ENCODE measurements at places on chromosomes 12 and 14.

DNA sequence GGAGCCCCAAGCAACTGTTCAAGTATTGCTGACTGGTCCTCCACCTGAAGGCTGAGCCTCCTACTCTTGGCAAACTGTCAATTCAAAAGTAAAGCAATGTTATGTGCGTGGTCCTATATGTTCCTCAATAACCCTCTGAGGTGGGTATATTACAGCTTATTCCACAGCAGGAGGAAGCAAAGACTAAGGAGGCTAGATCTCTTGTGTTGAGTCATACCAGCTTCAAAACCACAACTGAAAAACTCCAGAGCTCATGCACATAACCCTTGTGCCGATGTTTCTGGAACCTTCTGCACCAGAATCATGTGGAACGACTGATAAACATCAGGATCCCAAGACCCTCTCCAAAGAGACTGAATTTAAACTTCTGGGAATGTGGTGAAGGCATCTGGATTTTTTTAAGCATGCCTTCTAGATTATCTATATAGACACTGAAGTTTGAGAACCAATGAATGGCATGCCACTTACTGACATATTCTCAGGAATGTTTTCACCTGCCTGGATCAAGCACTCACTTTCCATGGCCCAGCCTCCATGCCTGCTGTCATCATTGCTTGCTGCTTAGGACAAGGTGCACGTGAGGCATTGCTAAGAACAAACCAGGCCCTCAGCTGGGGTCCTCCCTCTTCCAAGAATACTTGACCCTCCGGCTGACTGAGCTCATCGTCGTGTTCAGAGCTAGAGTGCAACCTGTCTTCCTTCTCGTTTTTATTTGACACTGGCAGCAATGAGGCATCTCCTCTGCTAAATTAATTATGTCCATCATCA is 194.7 kb downstream of the BCL11B start:
- no peaks in the 10 kb centered on the region for H3K36me3 ChIP-seq
- H3K27me3 ChIP-seq, result no peaks in the 10 kb centered on the region
- H3K27ac ChIP-seq, result no peak overlapping the region
- H3K4me1 ChIP-seq, result no peaks in the 10 kb centered on the region
- no peak overlapping the region for H3K4me3 ChIP-seq

DNA sequence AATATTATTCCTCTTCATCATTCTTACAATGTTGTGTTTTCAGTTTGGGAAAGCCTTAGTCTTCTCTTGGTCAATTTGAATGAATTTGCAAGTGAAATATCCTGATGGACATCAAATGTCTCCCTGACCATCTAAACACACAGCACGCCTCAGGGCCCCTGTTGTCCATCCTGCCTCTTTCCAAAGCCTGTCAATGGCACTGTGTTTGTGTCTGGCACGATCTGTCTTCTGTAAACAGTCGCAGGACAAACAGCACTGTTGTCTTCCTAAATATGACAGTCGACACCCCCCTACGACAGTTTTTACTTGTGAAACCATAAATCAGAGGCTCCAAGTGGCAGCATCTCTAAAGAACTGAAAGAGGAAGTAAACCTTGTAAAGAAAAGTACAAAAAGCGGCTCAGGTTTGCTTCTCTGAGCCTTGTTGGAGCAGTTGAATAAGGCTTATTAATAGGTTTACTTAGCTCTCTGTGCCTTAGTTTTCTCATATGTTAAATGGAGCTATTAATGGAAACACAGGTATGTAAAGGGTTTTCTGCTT is 285.8 kb downstream of the NRXN3 start:
- H3K36me3 ChIP-seq, result no peaks in the 10 kb centered on the region
- no peaks in the 10 kb centered on the region for H3K4me1 ChIP-seq
- H3K27ac ChIP-seq, result no peak overlapping the region
- DNase-seq, result no peak
- no peak overlapping the region for H3K4me3 ChIP-seq
- H3K27me3 ChIP-seq, result no peaks in the 10 kb centered on the region

DNA sequence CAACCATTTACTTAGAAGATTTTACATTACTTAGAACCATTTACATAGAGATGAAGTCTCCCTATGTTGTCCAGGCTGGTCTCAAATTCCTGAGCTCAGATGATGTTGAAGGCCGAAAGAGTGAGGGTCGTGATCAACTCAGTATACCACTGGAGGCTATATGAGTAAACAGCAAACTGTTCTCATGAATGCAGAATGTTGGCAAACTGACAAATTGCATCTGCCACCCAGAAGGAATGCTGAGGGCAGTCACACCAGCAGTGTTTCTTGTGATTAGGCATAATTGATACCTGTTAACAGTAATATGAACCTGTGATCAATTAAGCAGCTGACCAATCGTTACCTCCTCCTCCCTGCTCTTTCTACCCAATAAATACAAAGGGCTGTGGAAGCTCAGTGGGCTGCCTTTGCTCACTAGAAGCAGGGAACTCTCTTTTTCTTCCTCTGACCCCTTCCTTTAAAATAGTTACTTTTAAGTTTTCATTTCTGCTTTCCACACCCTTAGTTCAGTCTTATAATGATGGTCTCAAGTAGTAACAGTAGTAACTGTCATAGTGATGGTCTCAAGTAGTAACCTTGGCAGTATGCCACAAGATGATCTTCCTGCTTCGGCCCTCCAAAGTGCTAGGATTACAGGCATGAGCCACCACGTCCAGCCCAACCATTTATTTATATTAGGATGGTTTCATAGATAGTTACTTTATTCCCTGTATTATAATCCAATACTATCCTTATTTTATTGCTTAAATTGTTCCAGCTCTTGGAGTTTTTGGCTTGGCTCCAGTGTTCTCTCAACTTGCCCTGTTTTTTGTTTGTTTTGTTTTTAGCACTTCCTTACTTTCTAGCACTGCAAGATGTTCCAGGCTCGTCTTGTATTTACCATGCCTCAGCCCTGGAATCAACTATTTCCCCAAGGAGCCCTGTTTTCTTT is 25.8 kb downstream of the LIMA1 start:
- no peak overlapping the region for H3K4me3 ChIP-seq
- H3K27me3 ChIP-seq, result no peaks in the 10 kb centered on the region
- peak overlapping the region; percentile 50 for H3K27ac ChIP-seq
- DNase-seq, result no peak
- peaks cover 7% of the 10 kb centered on the region for H3K4me1 ChIP-seq
- H3K36me3 ChIP-seq, result no peaks in the 10 kb centered on the region

GRCh38 chr14:93537951-93538350 is 107.2 kb downstream of the UNC79 start:
- no peaks in the 10 kb centered on the region for H3K36me3 ChIP-seq
- DNase-seq, result no peak
- H3K4me3 ChIP-seq, result no peak overlapping the region
- no peak overlapping the region for H3K27ac ChIP-seq
- H3K4me1 ChIP-seq, result no peaks in the 10 kb centered on the region
- H3K27me3 ChIP-seq, result no peaks in the 10 kb centered on the region

GRCh38 chr12:93048656-93049055 is 119.6 kb upstream of the EEA1 start:
- H3K27me3 ChIP-seq, result no peaks in the 10 kb centered on the region
- no peak overlapping the region for H3K27ac ChIP-seq
- H3K36me3 ChIP-seq, result no peaks in the 10 kb centered on the region
- no peak for DNase-seq
- H3K4me3 ChIP-seq, result no peak overlapping the region
